Nucleus accumbens (tissue), 56 donors: ENCODE measurements at places on chromosomes 3 and 15.

DNA sequence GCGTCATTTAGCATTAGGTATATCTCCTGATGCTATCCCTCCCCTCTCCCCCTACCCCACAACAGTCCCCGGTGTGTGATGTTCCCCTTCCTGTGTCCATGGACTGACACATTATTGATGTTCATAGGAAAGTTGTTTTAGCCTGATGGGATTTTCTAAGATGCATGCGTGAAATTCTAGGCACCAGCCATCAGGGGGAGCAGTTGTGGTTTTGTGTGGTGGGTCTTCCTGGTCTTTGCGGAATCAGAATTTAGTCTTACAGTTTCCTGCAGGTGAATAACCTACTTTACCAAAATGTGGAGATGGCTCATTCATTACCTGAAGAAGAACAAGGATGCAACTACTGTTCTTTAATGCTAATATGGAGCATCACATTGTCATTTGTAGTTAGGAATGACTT, 455.0 kb upstream of the THBS1 start:
- DNase-seq = no peak

GRCh38 chr15:25785641-25786025, 77.5 kb downstream of the ATP10A start:
- no peak for DNase-seq

- DNase-seq = no peak
These were observed 11.5 kb downstream of the FEZF2 start for GRCh38 chr3:62361824-62362223.

GRCh38 chr3:194871143-194871863, 185.6 kb downstream of the FAM43A start:
- DNase-seq = no peak

DNA sequence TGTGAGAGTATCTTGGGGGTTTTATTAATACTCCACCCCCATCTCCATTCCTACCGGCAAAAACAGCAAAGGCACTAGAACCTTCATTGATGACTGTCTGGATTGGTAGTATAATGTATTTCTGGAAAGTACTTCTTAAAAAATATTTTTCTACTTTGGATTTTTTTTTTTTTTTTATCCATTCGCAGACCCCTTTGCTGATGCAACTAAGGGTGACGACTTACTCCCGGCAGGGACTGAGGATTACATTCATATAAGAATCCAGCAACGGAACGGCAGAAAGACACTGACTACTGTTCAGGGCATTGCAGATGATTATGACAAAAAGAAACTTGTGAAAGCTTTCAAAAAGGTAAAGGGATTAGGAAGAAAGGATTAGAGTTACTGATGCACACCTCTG, 1.2 kb downstream of the EIF1B start:
- no peak for DNase-seq

DNA sequence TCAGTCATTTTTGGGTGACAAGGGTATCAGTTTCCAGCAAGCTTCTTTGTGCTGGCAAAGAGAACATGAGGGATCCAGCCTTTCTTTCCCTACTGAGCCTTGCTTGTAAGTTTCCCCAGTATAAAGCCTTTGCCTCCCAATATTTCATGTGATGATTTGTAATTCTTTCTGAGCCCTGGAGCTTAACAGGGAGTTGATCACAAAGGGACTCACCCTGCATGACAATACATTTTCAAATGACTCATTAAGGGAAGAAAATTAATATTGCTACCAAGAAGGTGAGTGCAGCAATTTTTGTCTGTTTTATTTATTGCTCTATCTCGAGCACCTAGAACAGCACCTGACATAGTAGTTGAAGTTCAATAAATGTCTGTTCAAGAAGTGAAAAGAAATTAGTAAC, 27.7 kb downstream of the OXSM start:
- DNase-seq = no peak

DNA sequence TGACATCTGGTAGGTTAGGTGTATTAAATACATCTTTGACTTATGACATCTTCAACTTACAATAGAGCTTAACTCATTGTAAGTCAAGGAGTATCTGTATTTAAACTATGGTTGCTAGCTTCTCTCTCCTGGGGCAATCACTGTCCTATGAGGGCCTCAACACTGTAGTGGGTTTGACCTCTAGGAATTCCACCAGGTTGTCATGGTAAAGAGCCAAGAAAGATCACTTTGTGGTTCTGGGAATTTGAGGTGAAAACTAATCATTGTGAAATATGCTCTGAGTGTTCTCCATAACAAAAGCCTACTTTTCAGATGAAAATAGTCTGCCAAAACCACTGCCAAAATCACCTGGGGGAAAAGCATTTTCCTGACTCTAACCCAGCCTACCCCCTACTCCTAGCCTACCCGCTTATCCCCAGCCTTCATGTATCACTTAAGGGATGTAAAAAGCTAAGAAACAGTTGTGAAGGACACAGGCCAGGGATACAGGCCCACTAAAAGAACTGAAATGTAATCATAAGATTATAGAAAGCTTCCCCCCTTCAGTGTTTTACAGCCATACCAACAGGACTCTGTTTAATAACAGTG, 723.8 kb downstream of the MECOM start:
- DNase-seq = no peak

- DNase-seq = no peak
These were observed 18.8 kb downstream of the BCL2L10 start for GRCh38 chr15:52093539-52094510.

DNA sequence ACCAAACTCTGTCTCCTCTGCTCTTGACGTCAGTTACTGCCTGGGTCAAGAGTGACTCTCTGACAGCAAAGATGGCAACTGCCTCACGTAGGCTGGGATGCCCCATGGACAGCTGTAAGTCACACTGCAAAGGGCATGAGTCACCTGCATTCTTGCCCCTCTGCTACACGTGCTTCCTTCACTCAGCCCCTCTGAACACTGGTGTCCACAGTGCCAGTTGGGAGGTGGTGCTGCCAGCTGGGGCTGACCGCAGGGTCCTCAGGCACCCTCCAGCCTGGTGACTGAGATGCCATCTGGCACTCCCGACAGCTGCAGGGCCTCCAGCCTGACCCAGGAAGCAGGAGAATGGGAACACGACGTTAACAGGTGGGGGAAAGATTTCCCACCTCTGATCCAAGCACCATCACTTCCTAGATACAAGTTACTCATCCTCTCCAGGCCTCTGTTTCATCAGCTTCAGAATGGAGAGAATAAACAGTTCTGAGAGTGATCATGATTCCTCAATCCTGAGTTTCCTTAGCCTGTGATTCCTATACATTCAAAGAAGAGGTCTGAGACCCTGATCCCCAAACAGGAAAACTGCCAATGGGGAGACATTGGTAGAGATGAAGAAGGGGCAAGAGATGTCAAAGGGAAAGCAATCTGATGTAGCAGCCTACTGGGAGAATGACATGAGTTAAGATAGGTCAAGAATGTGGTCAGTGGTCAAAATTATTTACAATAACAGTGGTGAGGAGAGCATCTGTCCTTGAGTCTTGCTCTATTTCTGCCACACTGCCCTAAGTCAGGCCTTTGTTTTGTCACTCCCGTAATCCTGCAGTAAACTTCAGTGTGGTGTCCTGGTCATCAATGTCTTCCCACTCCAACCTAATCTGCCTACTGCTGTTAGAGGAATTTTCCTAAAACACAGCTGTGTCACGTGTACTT, 86.1 kb upstream of the BCL6 start:
- no peak for DNase-seq

GRCh38 chr15:57797568-57798267, 91.2 kb downstream of the POLR2M start:
- DNase-seq = no peak

DNA sequence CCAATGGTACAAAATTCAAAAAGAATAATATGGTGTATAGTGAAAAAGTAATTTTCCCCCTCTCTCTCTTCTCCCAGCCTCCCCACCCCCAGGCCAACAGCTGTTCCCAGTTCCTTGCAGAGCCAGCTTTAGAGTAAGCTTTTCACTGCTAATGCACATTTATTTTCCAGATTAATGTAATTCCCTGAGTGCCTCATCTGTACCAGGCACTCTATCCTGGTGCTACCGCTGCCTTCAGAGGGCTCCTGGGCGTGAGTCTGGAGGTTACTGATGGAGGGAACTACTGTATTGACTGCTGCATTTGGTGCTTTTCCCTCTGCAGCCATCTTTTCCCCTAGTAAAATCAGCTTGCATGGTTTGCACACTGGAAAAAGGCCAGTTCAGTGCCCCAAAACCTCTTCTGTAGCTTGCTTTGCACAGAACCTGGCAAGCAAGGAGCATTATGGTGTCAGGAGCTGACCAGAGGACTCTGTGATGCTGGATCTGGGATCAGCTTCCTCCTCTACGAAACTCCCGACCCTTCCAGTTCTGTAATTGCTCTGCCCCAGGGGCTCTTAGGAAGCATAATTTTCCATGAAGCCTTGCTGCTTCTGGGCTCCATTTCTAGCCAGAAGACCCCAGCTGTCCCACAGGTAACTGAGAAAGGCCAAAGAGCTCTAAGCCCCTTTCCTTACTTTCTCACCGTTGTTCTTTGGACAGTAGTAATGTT, 8.5 kb upstream of the USP3 start:
- DNase-seq = no peak

DNA sequence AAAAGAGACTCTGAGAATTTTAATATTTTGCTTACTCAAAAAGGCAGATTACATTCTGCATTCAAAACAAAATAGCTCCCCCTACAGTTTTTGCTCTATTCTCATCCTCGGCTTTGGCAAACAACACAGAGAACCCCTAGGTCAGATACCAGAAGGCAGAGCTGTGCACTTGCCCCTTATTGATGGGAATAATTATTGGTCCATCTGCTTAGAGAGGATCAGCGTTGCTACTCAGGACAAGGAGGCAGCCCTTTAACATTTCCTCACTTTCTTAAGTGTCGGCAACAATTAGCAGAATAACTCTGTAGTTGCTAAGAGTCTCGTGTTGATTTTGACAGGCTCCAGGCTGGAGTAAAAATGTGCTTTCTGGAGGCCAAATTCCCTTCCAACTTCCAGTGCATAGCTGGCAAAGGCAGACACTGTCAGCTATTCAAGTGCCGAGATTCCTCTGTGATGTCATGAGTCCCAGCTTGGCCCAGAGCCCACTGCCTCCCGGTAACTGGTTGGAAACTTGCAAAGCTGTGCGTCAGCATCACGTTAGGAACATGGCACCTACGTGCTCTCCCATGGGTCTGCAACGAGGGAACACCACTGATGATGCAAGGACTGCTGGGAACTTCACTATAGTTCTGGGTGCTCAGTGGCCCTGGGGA, 482.7 kb upstream of the ADAMTS9 start:
- no peak for DNase-seq

- no peak for DNase-seq
These were observed 190.5 kb downstream of the GREM1 start for GRCh38 chr15:32908135-32908801.
